Right renal pelvis (tissue), 4 donors: ENCODE measurements at places on chromosomes 1 and 21.
A peak's percentile ranks its signal among the peaks of the same experiment; 100 is the strongest.

GRCh38 chr1:209248649-209249279 is 334.8 kb upstream of the CAMK1G start:
- peak; percentile 49 for DNase-seq

GRCh38 chr1:205444931-205445645 is 10.8 kb downstream of the BLACAT1 start:
- no peak for DNase-seq

DNA sequence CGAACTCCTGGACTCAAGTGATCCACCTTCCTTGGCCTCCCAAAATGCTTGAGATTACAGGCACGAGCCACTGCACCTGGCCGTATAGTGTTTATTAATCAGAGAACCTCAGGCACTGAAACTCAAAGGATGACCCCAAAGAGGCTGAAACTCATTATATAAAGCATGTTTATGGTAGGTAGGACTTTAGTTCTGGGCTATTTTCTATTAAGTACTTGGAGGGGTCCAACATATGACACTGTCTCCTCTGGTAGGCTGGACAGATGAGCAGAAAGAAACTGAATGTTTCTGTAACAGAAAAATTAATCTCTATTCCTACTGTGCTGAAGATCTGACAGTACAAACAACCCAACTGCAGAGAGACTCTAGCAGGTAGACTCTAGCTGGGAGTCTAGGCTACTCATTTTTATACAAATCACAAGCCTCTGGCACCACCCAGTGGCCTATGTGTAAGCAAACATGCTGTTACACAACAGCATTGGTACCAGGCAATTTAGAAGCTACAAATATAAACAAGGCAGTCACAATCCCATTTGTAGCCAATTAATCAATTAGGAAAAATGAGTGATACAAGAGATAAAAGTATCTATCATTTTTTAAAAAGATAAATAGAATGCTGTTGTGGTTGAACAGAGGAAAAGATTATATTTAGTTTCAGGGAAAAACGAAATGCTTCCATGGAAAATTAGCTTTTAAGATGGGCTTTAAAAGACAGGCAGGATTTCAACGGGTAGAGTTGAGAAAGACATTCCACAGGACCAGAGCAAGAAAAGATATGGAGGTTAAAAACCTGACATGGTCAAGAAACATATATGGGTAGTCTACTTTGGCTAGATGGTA is 10.4 kb downstream of the DCAF8 start:
- peak; percentile 61 for DNase-seq

- no peak for DNase-seq
These were observed 458.4 kb upstream of the LRRC7 start for GRCh38 chr1:69109277-69109676.

DNA sequence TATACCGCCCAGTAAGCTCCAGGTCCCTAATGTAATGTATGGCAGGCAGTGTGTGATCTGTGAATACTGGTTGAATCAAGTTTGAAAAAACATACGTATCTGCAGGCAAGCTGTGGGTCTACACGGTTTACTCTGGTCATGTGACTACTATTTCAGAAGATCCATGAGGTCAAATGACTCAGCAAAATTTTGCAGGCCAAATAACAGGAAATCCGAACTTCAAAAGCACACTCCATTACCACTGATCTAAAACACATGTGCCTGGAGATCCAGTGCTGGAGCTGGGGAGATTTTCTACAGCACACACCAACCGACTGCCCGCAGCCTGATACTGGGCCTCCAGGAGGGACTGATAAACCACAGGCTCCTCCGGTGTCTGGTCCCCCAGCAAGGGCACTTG is 64.5 kb upstream of the SLC44A3 start:
- no peak for DNase-seq
